Left hindlimb (tissue), 1 donor: ENCODE measurements at places on chromosomes 7 and 10.
A peak's percentile ranks its signal among the peaks of the same experiment; 100 is the strongest.

GRCh38 chr10:77987671-77988255 is 41.6 kb downstream of the POLR3A start:
- no peak for DNase-seq

GRCh38 chr7:116499168-116500077 is at the start of gene CAV2:
Gene CAV2 (plus strand): TSS chr7:116499738. CDS start chr7:116499782, 44 bp downstream.
- peak; percentile 78 for DNase-seq

GRCh38 chr10:24721229-24722106 is 2.2 kb downstream of the ARHGAP21 start:
- DNase-seq = peak; percentile 50

GRCh38 chr7:43195768-43196167 is 83.3 kb downstream of the HECW1 start:
- DNase-seq = no peak

DNA sequence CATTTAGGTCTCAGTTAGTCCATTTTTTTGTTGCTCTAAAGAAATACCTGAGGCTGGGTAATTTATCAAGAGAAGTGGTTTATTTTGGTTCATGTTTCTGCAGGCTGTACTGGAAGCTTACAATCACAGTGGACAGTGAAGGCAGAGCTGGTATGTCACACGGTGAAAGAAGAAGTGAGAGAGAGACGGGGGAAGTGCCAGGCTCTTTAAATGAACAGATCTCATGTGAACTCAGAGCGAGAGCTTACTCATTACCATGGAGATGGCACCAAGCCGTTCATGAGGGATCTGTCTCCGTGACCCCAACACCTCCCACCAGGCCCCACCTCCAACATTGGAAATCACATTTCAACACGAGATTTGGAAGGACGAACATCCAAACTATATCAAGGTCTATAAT is 18.9 kb upstream of the PNLIPRP3 start:
- DNase-seq = no peak

- DNase-seq = no peak
Measured at GRCh38 chr10:126087153-126087680, 190.9 kb downstream of the FANK1 start.

DNA sequence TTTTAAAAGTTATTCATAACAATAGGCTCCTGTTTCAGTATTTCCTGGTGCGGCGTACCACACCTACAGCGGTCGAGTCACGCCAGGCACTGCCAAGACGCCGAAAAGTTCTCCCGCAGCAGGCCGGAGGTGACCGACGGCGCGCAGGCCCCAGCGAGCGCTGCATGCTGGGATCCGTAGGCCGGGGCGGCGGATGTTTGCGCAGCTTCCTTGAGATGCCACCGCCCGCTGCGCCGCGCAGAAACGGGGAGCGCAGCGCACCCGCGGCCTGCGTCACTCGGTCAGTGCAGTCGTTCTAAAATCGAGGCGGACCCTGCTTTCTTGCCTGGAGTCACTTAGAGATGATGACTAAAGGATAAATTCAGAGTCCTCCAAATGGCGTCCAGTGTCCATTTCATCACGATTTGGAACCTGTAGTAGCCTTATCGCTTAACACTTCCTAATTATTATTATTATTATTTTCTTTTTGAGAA is 1.3 kb upstream of the KIF11 start:
- DNase-seq = peak; percentile 93

- no peak for DNase-seq
Measured at GRCh38 chr7:130429019-130429418, 11.8 kb downstream of the CEP41 start.

GRCh38 chr7:34191771-34192479 is 286.6 kb downstream of the BMPER start:
- DNase-seq = no peak

DNA sequence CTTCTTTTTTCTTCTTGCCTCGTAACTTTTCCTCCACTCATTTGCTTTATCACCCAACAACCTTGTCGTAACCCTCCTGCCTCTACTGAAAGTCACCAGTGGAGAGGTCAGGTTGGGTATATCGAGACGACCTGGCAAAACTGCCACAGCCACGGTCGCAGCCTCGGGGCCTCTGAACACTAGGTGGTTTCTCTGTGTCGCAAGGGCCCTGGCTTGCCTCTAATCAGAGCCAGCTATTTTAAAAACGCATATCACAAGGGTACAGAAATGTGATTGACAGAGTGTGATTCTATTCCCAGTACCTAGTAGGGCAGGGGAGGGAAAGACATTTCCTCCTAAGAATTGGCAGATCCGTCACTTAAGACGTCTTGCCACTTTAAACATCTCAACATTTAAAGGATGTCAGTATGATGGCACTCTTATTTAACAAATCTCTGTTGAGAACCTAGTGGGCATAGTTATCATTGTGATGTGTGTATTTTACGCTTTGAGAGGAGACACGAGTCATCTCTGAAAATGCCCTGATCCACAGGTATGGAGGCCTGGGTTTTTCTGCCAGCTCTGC is 197.5 kb downstream of the ARHGAP21 start:
- DNase-seq = no peak

DNA sequence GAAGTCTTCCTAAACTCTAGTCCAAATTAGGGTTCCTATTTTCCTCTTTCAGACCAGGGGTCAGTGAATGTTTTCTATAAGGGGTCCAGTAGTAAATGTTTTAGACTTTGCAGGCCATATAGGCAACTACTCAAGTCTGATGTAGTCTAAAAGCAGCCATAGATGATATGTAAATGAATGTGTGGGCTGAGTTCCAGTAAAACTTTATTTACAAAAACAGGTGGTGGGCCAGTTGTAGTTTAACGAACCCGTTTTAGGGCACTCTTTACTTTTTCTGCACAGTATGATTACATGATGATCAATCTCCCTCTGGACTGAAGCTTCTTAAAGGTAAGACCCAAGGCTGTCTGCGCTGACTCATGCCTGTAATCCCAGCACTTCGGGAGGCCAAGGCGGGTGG is 243.6 kb downstream of the CAMK1D start:
- no peak for DNase-seq
